Activated CD8-positive, alpha-beta memory T cell treated with anti-CD3 and anti-CD28 coated beads, Interleukin-2, amount 50 U/mL, for 48 hours (primary cell): ENCODE measurements at places on chromosomes 11 and 22.

DNA sequence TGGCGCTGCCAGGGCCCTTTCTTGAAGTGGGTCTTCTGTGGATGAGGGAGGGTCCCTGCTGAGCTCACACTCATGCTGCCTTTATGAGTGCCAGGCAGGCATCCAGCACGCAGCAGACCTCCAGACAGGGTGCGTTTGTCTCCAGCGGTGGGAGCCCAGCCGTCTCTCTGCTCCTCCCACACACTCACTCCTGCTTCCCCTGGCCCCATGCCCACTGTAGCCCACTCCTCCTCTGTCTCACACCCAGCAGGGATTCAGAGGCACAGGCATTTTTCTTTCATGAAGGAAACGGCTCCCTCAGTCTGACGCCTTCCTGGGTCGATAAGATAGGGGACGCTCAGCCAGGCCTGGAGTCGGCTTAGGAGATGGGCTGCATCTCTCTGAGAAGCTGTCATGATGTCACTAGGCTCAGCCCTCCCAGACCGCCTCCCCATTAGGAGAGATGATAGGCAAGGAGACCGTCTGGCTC is 183.9 kb upstream of the NCAM1 start:
- no peak for DNase-seq

DNA sequence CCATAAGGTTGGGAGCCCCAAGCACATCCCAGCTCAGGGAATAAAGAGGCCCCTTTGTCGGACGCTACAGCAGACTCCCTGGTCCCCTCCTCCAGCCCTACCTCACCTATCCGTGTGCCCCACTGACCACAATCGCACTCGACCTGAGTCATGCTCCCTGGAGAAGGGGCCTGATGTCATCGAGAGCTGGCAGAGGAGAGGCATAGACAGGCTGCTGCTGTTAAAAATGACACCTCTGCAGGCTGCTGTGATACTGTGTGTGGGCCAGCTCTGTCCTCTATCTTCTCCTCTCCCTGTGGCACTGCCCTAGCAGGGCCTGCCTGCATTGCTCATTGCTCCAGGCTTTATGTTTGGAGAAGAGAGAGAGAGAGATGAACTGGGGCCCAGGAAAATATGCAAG is 123.4 kb upstream of the SYT13 start:
- DNase-seq = no peak

DNA sequence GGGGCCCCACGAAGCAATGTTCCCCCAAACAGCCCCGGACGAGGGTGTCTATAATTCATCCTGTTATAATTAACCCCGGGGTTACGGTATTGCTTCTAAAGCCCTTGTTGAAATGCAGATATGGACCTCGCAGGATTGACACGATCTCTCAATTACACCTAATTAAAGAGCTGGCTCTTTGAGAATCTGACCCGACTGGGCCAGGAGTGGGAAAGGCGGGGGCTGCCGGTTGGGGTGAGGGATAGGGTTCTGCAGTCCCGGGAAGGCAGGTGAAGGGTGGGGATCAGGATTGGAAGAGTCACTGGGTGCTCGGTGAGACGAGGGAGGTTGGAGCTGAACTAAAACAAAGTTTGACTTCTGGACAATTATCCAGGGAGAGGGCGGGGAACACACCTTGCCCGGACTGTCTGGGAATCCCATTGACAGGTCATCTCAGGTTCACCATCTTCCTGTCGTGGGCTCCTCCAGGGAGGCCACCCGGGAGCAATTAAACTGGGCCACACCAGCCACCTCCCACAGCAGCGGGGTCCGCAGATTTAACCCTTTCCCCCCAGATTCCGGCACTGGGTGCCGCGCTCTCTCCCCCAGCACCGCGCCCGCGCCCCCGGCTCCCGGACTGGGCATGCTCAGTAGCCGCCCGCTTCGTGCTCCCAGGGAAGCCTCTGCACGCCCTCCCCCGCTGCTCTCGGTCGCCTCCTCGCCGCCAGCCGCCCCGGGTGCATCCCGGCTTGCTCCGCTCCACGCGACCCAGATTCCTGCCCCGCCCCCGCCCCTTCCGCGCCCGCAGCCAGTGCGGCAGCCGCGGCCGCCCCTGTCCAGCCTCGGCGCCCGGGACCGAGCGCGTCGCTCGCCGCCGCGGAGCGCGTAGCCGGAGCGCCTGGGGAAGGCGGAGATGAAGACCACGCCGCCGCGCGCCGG is at the start of gene ELMOD1:
Gene ELMOD1 (plus strand): TSS at position 688 of the 918 bp plus-strand sequence. CDS start 27,043 bp downstream, outside the sequence.
- DNase-seq = peak; percentile 70

DNA sequence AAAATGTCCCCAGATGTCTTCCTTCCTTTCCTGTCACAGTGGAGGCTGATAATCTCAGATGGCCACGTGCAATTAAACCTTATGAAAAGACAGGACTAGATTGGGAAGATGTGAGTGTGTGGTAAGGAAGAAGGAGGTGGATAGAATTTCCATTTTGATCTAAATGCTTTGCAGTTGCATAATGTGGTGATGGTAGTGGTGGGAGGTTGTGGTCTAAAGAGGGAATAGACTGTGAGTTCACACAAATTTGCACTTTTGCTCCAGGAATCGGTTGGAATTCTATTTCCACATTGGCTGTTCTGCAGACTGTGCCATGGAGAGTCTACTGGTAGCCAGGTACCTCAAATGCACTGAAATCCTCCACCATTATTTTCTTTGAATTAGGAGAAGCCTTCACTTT is 93.3 kb downstream of the ZBTB16 start:
- no peak for DNase-seq

- DNase-seq = peak; percentile 89
These were observed 9.7 kb downstream of the FXYD2 start for GRCh38 chr11:117814766-117815261.

DNA sequence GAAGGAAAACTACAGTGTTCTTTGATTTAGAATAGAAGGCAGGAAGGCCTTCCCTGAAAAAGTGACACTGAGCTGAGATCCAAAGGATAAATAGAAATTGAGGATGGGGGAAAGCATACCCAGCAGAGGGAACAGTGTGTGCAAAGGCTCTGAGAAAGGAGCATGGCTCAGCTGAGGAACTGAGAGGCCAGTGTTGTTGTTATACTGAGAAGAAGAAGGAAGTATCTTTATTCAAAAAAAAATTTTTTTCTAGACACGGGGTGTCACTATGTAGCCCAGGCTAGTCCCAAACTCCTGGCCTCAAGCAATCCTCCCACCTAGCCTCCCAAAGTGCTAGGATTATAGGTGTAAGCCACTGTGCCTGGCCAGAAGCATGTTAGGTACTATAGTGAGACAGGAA is 3.5 kb upstream of the PIK3C2A start:
- DNase-seq = no peak

- DNase-seq = no peak
These were observed 33.5 kb upstream of the CD44 start for GRCh38 chr11:35105319-35106079.

- DNase-seq = no peak
These were observed 822 bp upstream of the COMT start for GRCh38 chr22:19940536-19941364.

- peak; percentile 33 for DNase-seq
These were observed 38.4 kb upstream of the TP53I11 start for GRCh38 chr11:44988981-44989635.

GRCh38 chr11:63459586-63459985 is 31.4 kb downstream of the PLAAT5 start:
- no peak for DNase-seq

- DNase-seq = no peak
These were observed 80.9 kb downstream of the MED15 start for GRCh38 chr22:20588092-20588842.

GRCh38 chr11:70788248-70789022 is 390.1 kb downstream of the CTTN start:
- DNase-seq = no peak

GRCh38 chr22:25942856-25943411 is 200.9 kb downstream of the MYO18B start:
- no peak for DNase-seq

DNA sequence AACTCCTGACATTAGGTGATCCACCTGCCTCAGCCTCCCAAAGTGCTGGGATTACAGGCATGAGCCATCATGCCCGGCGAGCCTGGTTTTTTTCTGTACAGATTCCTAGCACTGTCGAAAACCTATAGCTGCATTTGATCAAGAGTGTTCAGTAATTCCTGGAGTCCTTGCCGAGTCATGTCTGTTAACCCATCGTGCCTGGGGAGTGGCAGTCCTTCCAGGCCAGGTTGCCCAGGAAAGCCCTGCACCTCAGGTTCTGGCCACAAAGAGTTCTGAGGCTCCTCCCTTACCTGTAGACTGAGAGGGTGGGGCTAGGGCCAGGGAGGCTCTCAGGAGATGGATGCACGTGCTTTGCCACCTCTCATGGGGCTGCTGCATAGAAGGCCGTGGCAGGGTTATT is 17.0 kb downstream of the YDJC start:
- no peak for DNase-seq

DNA sequence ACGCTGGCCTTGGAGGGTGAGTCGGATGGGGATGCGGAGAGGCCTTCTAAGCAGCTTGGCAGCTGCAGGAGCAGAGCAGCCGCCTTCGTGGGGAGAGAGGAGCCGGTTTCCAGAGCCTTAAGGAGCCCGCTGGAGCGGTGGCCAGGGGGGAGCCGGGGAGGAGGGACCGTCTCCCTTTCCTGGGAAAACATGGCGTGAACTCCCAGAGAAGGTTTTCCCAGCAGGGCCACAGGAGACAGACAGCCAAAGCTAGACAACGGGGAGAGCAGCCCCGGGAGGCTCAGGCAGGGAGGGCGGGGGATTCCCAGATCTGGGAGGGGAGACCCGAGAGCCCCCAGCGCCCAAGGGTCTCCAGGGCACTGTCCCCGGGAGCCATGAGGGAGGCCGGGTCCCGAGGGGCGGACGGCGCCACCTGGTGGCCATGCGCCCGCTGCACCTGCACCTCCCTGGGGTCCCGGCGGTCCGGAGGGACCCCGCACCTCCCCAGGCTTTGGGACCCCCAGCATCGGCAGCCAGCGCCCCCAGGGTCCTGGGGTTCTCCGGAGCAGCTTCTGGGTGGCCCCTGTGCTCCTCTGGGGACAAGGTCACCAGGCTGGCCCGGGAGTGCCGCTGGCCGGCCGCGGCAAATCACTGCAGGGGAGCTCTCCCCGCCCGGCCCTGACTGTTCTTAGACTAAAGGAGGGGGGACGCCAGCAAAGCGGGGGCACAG is 2.4 kb upstream of the SYT8 start:
- DNase-seq = peak; percentile 94

GRCh38 chr22:46019351-46019750 is 42.4 kb upstream of the WNT7B start:
- no peak for DNase-seq

DNA sequence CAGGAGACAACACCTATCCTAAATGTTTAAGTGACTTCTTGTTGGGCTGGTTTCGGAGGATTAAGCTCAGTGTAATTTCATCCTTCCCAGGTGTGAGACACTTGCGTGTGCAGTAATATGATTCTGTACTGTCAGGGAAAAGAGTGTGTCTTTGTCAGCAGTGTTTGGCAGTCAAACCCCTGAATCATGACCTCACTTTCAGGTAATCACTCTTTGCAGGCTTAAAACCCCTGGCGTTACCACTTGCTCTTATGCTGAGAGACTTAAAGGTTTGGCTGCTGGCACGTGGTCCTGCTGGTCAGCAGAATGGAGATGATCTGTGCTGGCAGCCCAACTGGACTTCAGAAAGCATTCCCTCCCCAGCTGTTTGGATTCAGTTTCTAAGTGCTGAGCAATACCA is 56.1 kb downstream of the APIP start:
- no peak for DNase-seq

- no peak for DNase-seq
These were observed 3.6 kb downstream of the ZFTA start for GRCh38 chr11:63764679-63765647.

DNA sequence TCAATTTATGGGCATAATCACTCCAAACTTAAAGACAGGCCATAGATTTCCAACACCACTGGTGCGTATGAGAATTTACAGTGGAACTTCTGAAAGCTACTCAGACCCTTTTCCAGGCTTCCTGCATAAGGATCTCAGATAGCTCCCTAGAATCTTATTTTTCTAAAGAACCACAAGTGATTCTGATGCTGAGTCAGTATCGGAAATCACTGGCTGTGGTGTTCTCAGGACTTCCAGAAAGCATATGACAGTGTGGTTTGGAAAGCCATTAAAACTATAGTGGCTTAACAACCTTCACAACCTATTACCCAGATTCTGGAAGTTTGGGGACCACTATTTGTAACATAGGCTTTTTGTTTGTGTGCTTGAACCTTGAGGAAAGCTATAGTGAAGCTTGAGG is 756.0 kb downstream of the DLG2 start:
- no peak for DNase-seq

GRCh38 chr22:29951791-29952413 is 68.9 kb downstream of the MTMR3 start:
- no peak for DNase-seq

DNA sequence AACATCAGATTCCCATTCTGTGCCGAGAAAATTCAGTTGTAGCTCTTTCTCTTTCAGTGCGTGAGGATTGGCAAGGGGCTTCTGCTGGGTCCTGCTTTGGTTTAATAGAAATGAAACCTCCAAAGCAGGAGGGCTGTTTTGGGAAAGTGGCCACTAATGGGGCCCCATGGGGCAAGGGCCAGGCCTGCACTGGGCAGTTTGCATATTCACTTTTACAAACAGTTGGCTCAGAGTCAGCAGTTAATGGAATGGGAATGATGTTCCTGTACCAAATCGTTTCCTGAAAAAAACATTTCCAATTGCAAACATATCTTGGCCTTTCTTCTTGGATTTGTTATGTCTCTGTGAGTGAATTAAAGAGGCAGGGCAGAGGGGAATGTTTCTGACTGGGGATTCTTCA is 92.1 kb downstream of the PARVA start:
- no peak for DNase-seq

DNA sequence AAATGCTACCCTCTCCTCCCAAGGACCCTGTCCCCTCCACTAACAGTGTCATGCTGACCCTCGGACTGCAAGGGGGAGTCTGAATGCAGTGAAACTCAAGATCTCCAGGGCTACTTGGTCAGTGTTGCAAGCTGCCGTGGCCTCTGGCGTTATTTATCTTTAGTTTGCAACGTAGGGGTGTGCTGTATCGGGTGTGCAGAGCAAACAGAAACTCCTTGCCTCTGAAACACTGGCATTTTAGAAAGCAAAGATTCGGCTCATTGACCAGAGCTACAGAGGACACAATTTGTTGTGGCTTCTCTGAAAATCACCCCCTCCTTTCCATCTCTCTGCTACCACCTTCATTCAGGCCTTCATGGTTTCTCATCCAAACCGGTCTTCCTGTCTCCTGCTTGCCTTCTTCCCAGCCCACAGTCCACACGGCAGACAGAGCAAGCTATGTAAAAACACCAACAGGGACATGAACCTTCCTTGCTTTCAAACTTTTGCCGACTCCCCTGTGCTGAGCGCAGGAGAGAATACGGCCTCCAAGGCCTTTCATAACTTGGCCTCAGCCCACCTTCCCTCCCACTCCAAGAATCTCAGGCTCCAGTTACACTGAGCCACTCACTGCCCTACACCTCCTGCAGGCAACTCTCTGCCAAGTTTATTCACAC is 14.9 kb downstream of the FZD4 start:
- no peak for DNase-seq

GRCh38 chr22:38954414-38955043 is 2.9 kb upstream of the APOBEC3A start:
- DNase-seq = no peak

GRCh38 chr11:86476109-86476861 is 101.6 kb downstream of the CCDC81 start:
- DNase-seq = no peak
